Caki2 (cell line): ENCODE measurements at places on chromosomes 3 and 15.
A peak's percentile ranks its signal among the peaks of the same experiment; 100 is the strongest.

DNA sequence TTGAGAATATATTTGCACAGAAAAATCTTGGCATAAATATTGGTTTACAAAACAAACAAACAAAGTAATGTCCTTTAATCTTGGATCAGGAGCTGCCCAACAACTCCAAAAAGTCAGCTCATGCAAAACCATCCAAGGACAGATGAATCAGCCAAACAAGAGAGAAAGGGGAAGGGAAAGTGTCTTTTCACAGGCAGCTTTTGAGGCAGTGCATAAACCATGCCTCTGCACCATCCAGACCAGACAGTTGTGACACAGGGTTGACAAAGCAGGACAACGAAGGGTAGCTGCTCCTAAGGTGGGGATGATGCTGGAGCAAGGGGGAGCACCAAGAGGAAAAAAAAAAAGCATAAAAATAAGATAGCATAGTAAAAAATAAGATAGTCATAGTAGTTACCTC is 8.7 kb downstream of the CD86 start:
- no peak for DNase-seq

DNA sequence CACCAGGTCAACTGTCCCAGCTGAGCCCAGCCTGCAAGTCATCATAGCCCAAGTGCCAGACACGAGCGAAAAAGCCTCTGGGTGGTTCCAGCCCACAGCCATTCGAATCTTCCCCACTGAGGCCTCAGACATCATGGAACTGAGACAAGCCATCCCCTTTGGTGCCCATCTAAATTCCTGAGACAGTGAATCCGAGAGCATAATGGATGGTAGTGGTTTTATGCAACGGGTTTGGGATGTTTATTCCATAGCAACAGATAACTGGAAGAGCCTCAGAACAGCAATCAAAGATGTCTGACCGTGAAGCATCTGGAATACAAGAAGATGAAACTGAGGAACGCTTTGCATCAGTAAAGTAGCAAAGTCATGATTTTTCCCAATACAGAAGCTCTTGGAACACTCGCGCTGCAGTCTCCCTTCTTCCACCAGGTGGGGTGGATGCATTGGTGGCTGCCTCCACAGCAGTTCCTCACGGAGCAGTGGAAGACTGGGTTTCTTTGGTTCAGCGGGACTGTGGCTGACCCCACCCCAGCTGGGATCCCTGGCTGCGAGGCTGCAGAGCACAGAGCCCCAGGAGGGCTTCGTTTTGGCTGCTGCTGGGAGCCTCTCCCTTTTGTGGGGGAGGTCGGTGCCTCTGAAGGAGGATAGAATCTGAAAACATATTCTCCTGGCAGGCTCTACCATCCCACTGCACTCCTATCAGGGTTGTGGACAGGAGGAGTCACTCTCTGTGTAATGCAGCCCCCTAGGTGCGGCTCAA is 26.4 kb upstream of the PDE8A start:
- peak; percentile 55 for DNase-seq

- no peak for DNase-seq
Measured at GRCh38 chr15:29645841-29646240, 176.4 kb downstream of the TJP1 start.

GRCh38 chr3:85161544-85161943 is 202.8 kb downstream of the CADM2 start:
- peak; percentile 88 for DNase-seq

- no peak for DNase-seq
Measured at GRCh38 chr3:19396726-19397125, 248.4 kb downstream of the KCNH8 start.

GRCh38 chr15:75733761-75734651 is 21.4 kb upstream of the CSPG4 start:
- DNase-seq = peak; percentile 69

- DNase-seq = peak; percentile 30
Measured at GRCh38 chr3:56702490-56703315, 19.6 kb upstream of the TASOR start.

GRCh38 chr3:61574854-61575253 is 13.5 kb downstream of the PTPRG start:
- DNase-seq = no peak
